ENCODE measurements at places on chromosomes 16 and 17.

DNA sequence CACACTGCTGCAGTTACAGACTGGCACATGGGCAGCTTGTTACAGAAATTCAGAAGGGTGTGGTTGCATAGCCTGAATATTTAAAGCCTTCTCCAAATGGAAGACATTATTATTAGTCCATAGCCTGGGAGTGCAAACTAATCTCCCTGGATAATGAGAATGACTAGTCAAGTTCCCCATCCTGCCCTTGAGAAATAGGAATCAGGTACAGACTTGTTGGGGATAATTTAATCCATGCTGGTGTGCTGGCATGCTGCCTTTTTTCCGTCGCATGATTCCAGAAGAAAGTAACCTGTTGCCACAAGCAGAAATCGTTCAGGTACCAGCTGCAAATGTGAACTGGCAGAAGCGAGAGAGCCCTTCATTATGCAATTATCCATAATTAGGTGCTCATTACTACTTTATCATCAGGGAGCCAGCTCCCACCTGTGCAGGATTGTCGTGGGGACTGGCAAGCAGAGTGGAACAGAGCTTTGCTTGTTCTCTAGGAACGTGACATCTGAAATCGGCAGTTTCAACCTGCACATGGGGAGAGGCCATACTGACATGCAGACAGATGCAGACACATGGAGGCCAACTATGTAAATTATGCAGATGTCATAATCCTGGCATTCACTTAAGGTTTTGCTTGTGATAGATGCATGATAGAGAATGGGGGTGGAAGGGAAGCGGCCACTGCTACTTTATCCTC is 419.4 kb downstream of the PMP22 start:
- peak; percentile 89 for DNase-seq

DNA sequence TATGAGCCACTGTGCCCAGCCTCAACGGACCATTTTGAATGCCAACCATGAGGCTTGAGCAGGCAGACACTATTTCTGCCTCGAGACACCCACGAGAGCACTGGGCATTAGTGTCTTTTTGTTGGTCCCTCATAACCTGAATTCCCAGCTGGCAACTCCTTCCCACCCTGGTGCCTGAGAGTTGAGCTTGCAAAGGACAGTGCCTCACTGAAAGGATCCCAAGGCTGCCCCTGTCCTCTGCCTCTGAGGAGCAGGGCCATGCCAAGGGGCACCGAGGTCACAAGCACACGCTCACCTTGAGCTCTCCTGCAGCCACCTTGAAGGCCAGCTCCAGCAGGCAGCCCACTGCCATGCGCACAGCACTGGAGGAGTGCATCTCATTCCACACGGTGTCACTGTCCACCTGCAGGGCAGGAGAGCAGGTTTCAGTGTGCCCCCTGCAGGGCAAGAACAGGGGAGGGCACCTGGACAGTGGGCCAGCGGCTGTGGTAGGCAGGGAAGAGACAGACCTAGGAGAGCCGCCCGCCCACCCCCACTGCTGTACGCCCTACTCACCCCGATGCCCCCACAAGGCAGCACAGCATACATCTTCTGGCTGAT is 12.8 kb downstream of the G6PC3 start:
- no peak for DNase-seq

- no peak for DNase-seq
Observed at GRCh38 chr17:9557161-9557755, 18.4 kb downstream of the STX8 start.

GRCh38 chr16:71893888-71894228 is 1.5 kb upstream of the IST1 start:
- no peak for DNase-seq

DNA sequence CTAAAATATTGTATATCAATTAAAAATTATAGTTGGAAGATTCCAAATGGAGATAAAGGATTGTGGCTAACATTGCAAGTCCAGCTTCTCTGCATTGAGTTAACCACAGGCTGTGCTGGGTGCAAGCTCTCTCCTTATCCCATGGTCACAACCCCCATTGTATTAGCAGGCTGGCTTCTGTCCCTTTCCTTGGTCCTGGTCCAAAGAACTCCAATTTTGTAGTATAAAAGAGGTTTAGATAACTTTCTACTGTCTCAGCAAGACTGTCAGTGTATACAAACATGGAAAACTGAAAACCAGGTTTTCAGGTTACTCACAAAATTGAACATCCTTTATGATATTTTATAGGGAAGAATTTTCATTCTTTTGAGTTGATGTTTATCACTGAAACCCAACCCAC is 76.6 kb upstream of the HS3ST3A1 start:
- DNase-seq, result no peak

GRCh38 chr16:1781758-1782407 is 488 bp downstream of the SPSB3 start:
- DNase-seq, result no peak

DNA sequence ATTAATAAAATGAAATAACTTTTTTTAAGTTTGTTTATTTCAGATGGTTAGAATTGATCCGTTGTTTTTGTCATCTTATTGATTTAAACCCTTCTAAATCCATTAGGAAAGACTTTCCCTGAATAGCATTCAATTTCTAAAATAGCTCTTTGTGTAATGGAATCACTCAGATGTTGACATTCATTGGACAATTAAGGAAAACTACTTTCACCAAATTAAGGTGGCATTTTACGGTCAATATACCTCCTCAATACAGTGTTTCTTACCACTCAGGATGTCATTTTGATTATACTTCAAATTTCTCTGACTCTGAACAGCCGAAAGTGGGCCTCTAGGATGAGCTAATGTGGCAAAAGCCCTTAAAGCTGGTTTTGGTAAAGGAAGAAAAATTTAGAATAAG is 1.8 kb downstream of the ARL6IP1 start:
- no peak for DNase-seq

GRCh38 chr16:30526137-30526822 is at the start of gene ZNF768:
TSS of gene ZNF768 (minus strand) at chr16:30526566. CDS start at chr16:30526413, 153 bp downstream.
- no peak for DNase-seq

DNA sequence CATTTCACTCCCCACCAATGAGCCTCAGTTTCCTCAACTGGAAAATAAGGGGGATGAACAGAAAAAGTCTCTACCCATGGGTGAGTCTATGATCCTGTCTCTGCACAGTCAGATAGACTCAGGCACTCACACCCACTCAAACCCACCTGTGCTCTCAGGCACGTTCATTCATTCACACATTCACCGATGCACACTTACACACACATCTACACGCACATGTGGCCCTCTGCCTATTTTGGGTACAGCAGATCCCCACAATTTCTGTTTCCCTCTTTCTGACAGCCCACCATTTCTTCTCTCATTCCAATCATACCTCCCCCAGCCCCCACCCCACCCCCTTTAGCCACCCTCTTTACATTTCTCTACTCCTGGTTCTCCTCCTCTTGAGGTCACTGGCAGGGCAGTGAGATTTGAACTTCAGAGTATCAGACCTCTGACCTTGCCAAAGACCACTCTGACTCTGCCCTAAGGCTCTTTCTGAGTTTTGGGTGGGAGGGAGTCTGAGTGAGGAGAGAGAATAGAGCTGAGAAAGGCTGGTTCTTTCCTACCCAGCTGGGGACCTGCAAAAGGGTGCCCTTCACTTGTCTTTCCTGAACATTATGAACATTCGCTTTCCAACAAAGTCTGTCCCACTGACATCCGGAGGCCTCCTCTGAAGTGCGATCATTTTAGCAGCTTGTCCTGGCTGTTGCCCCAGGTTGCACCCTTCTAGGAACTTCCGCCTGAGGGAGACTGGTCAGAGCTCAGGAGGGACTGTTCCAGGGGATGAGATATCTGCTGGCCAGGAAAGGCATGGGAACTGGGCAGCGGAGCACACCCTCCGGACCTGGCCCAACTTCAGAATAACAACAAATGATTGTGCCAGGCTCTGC is 10.1 kb upstream of the COL1A1 start:
- DNase-seq, result no peak
